H1 (cell line): ENCODE measurements at places on chromosomes 16 and 17.

- DNase-seq = no peak
Measured at GRCh38 chr17:56773124-56773523, 60.6 kb downstream of the C17orf67 start.

DNA sequence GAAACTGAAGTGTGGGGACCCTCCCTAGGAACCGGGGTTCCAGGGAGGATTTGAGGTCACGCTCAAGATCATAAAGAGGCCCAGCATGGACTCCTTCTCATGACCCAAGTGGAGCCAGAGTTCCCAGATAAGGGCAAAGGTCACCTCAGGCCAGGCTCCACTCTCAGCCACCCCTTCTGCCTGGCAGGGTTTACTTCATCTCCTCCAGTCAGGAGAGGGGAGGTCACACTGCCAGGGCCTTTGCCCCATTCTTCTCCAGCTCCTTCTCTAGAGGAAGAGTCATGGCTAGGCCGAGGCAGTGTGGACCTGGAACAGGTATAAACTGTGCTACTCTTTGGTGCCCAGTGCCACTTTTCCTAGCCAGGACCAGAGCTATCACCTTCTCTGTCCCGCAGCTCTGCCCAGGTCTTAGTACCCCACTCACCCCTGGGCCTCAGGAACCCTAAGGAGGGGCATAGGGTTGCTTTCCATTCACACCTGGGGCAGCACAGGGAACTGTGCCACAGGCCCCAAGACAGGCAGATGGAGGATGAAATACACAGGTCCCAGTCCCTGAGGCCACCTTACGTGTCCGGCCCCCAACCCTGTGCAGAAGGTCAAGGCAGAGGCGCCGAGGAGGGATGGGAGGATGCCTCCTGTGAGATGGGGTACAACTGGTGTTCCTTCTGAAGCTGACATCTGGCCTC, 879 bp upstream of the ACSF2 start:
- no peak for DNase-seq

GRCh38 chr17:35568561-35568960, 7.9 kb upstream of the SLFN14 start:
- DNase-seq = no peak

GRCh38 chr17:68511671-68512246, 471 bp upstream of the PRKAR1A start:
- DNase-seq = peak; percentile 36

DNA sequence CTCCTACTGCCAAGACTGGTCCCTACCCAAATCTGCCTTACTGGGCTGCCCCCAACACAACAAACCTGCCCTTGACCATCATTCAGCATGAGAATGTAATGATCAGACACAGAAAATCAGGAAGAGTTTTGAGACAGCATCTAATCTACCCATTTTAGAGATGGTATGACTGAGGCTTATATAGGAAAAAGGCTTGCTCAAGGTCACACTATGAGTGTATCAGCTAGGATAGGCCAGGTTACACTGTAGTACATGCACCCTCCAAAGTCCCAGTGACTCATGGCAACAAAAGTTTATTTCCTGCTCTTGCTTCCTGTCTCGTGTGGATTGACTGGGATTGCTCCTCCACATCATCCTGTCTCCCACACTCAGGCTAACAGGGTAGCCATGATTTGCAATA, 27.9 kb downstream of the NLRC5 start:
- no peak for DNase-seq

DNA sequence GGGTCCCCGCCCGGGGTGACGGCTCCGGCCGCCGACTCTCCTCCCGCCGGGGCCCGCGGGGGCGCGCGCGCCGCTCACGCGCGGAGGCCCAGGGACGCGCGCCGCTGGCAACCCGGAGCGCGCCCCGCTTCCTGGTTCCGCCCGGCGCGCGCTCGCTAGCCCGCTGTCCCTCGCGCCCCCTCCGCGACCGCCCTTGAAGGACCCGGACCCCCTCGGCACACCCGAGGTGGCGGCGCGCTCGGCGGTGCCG, at the start of gene STAT5B:
STAT5B (minus strand) TSS at position 33 of the 250 bp plus-strand sequence. CDS start 44,264 bp downstream, outside the sequence.
- DNase-seq = no peak

DNA sequence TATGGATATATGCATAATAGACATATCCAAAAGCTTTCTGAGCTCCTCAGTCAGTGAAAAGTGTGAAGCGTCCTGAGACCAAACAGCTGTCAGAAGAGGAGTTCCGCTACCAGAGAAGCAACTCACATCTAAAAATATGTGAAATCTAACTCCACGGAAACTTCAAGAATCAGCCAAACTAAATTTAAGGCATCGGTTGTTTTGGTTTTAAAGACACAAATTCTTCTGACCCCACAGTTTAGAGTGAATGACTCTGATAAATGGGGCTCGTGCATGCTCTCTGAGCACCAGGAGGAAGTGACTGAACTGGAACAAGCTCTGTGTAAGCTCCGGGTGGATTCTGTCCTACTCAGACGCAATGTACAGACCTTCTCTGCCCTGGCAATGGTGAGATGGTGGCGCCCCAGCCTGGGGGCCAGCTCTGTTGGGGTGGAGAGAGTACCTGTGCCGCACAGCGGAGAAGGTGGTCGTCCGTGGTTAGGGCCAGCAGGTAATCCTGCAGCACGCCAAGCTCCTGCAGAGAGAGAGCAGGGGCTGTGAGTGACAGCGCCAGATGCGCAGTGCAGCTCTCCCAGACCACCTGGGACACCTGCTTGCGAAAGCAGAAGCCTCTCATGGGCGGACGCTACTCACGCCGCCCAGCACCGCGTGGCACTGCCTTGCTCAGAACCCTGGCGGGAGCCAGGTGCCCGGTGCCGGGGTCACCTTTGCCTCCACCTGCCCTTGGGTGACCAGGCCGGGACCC, 44.4 kb upstream of the ATP2A3 start:
- no peak for DNase-seq

GRCh38 chr17:15782866-15783265, 50.8 kb downstream of the TBC1D26 start:
- DNase-seq = no peak

GRCh38 chr17:21008160-21008915, 34.5 kb downstream of the USP22 start:
- no peak for DNase-seq

DNA sequence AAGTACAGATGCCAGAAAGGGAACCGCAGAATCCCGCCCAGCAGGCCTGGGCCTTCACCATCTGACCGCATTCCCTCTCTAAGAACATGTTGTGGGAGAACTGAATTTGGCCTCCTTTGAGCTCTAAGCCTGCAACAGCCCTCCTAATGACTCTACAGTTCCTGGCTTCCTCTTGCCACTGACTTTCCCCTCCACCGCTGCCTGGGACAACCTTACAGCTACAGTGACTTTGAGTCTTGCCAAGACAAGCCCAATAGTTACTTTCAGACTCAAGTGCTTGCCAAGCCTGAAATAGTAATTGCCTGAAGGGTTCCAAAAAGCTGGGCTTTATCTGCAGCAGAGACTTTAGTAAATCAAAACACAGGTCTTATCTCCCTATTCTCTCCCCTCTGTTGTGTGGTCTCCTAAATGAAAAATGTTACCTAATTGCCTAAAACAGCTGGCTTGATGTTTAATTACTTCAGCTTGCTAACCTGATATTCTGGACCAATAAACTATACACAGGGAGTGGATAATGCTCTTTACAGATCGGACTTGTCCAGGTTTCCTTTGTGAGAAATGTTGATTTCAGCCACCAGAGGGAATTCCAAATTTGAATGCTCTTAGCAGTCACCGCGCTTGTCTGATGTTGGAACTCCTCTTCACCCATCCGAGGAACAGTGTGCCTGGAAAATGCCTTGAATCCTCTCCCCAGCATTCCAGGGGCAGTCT, 85.1 kb upstream of the TBX2 start:
- DNase-seq = no peak

- DNase-seq = peak; percentile 88
Measured at GRCh38 chr17:32876417-32877163, at the start of gene MYO1D. TSS of gene MYO1D (minus strand) at chr17:32877124. CDS start at chr17:32876872, 252 bp downstream.

DNA sequence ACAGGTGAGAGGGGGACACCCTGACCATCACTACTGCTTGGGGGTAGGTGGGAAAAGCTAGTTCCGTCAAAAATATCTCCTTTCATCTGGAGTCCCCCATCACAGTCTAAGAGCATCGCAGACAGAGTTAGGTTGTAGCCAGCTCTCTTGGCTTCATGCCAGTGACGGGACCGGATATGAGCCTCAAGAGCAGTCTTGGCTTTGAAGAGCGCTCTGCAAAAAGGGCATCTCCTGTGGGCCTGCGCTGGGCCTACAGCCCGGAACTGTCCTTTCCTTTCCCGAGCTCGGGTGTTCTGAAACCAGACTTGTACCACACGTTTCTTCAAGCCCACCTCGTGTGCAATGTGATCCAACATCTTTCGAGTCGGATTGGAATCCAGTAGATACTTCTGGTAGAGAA, 253.6 kb downstream of the ZFHX3 start:
- DNase-seq = no peak

- no peak for DNase-seq
Measured at GRCh38 chr17:27878776-27879562, 14.2 kb downstream of the LYRM9 start.

GRCh38 chr16:582218-582613, 7.7 kb upstream of the RAB40C start:
- no peak for DNase-seq

- DNase-seq = no peak
Measured at GRCh38 chr17:65047941-65048340, 8.6 kb downstream of the GNA13 start.

- no peak for DNase-seq
Measured at GRCh38 chr16:83623892-83624291, 183.9 kb upstream of the HSBP1 start.

DNA sequence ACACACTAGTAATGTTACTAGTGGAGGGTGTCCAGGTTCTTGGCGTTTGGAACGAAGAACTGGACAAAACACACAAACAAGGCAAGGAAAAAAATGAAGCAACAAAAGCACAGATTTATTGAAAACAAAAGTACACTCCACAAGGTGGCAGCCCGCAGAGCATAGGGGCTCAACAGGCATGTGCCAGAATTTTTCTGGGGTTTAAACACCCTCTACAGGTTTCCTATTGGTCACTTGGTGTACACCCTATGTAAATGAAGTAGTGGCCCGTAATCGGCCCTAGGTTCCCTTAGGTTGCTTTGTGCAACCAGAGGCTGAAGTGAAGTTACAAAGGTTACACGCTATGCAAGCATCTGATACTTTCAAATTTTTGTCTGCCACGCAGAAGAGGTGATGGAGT, 8.1 kb downstream of the OR2C1 start:
- no peak for DNase-seq

DNA sequence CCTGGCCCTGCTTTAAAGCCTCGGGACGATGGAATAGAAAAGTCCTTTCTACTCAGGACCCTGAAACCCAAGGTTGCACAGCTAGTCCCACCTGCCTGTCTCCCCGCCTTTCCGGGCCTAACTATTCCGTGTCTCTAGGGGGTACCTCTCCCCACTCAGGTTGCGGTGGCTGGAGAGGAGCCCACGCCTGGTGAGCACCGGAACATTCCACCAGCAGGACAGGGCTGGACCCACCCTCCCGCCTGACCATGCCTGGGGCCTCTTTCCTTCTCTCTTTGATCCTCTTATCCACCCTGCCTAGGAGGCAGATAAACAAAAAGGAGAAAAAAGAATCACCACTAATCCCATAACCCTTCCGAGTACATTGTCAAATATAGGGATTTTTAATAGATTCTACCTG, 10.9 kb downstream of the LLGL2 start:
- DNase-seq = no peak

- DNase-seq = no peak
Measured at GRCh38 chr17:49258394-49258793, 27.8 kb upstream of the PHOSPHO1 start.

DNA sequence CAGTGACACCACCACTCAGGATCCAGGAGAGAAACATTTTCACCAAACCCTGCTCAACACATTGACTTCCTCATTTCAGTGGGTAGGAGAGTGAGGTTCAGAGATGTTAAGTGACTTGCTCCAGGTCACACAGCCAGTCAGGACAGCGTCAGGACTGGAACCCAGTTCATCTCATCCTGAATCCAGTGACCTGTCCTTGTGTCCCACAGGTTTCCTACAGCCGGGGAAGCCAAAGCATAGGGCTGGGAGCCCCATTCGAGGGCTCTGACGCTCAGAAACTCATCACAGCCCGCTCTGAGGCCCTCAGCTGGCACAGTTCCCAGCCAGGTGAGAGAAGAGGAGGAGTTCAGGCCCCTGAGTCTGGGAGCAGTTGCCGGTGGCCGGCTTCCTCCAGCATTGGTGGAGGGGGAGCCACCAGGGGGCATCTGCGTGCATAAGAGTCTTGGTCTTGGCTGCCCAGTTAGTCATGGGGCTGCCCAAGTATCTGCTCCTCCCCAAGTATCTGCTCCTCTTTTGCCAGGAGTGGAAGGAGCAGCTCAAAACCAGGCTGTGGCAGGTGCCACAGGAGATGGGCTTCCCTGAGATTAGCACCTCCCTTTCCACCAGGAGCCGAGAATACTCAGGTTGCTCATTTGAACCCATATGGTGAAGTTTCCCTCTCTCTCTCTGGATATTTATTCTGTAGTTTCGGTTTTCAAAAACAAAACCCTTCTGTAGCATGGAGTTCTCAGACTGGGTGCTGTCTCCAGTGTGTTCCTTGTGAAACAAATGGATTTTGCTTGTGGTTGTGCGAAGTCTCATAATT, 56.0 kb downstream of the TNFRSF13B start:
- DNase-seq = peak; percentile 82

DNA sequence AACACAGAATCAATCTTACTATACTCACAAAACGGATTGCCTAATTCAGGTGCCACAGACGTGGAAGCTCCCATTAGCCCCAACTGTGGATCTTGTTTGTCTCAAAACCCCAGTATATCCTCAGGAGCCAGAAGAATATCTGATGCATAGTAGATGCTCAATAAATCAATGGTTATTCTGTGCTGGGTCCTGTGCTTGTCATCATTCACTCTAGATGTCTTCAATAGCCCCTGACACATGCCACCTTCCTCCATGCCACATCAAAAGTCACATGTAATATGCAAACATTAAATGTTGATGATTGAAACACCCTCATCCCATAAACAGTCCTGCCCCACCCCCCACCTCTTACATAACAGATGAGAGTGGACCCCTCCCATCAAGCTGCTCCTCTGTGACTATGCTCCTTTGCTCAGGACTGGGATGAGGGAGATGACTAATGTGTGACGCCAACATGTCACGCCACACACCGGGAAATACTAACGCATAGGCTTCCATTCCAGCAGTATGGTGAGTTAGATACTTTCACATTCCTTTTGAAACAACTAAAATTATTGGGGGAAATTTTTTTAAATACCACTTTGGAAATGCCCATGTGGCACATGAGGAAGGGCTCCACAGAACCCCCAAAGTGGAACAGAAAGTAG, 267.6 kb upstream of the SDK2 start:
- no peak for DNase-seq

GRCh38 chr16:30569746-30570635, 1.5 kb downstream of the ZNF688 start:
- no peak for DNase-seq

- no peak for DNase-seq
Measured at GRCh38 chr17:9271989-9272388, 250.7 kb downstream of the NTN1 start.

DNA sequence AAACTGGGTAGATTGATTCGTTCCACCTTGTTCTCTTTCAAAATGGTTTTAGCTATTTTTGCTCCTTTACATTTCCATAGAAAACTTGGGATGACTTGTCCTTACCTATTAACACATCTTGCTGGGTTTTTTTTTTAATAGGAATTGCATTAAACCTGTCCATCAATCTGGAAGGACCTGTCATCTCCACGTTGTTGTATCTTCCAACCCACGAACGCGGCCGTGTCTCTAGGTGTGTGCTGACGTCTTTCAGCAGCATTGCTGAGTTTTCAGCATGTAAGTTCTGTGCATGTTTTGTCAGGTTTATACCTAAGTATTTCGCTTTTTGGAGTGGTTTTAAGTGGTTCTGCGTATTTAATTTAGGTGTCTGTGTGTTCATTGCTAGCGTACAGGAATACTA, 60.4 kb upstream of the GNG13 start:
- no peak for DNase-seq

GRCh38 chr17:47352848-47353247, 29.1 kb downstream of the EFCAB13 start:
- no peak for DNase-seq
